ENCODE measurements at places on chromosomes 12 and 14. TPM values are rescaled to one million over a fixed set of nuclear protein-coding genes. Genes with fewer than 3 reads are reported as not detected.
A peak's percentile ranks its signal among the peaks of the same experiment; 100 is the strongest.

DNA sequence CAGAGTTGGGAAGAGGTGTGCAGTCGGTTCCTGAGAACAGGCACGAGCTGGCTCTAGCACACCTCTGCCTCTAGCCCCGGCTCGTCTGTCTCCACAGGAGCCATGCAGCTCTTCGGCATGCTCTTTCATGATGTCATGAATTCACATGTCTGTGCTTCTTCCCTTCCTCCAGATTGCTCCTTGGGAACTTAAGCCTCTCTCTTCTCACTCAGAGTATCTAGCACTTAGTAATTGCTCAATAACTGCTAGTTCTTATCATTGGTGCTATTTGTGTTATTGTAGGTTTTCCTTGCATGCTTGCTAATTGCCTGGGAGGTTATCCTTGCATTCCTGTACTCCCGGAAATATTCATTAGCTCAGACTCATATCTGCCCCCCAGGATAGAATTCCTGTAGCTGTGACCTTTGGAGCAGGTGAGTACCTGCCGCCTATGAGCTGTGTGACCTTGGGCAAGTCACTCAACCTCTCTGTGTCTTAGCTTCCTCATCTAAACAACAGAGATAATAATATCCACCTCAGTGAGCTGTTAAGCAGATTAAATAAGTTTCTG lies 19.5 kb downstream of the FAM181A start:
- DNase-seq = no peak
- H3K4me1 ChIP-seq = peaks cover 8% of the 10 kb centered on the region
- no peaks in the 10 kb centered on the region for H3K27me3 ChIP-seq
- no peak overlapping the region for H3K4me3 ChIP-seq
- no peaks in the 10 kb centered on the region for H3K36me3 ChIP-seq

GRCh38 chr14:92726135-92726932 lies 22.1 kb downstream of the LGMN start:
- peaks cover 16% of the 10 kb centered on the region for H3K4me1 ChIP-seq
- H3K27me3 ChIP-seq = no peaks in the 10 kb centered on the region
- no peaks in the 10 kb centered on the region for H3K36me3 ChIP-seq
- peak overlapping the region; percentile 76 for H3K27ac ChIP-seq
- H3K4me3 ChIP-seq = no peak overlapping the region
- DNase-seq = no peak

DNA sequence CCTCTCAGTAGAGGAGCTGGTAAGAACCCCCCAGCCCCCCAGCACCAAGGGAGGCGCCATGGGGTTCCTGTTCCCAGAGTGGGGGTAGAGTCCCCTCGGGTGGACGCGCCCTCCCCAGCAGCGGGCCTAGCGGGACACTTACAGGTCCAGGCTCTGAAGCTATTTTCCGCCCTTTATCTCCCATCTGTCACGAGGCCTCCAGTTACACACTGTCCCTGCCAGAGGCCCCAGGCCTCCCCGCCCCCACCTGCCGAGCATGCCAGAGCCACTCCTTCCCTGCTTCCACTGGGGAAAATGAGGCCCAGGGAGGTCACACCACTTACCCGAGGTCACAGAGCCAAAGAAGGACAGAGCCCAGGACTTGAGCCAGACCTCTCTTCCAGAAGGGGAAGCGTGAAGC lies 3.1 kb downstream of the C14orf180 start:
- H3K27ac ChIP-seq = no peak overlapping the region
- H3K36me3 ChIP-seq = no peaks in the 10 kb centered on the region
- H3K4me1 ChIP-seq = no peaks in the 10 kb centered on the region

DNA sequence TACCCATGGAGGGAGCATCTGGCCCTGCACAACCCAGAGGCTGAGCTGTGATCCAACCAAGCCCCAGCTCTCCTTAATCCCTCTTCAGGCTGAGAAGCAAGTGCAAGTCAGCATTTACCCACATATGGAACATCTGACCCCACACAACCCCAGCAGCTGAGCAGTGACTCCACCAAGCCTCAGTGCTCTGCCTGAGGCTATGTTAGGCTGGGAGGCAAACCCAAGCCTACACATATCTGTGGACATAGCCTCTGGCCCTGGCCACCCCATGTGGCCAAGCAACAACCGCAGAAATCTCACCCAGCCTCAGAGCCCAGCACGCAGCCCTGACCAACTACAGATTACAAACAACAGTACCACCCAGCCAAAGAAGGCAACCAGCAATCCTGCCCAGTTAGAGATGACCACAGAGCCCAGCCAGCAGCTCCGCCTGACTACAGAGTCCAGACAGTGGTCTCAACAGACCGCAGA lies 142.8 kb downstream of the NUAK1 start:
- no peak overlapping the region for H3K27ac ChIP-seq
- H3K36me3 ChIP-seq = no peaks in the 10 kb centered on the region
- H3K27me3 ChIP-seq = no peaks in the 10 kb centered on the region
- H3K4me3 ChIP-seq = no peak overlapping the region
- DNase-seq = no peak

- no peaks in the 10 kb centered on the region for H3K4me1 ChIP-seq
- H3K27me3 ChIP-seq = no peaks in the 10 kb centered on the region
- H3K4me3 ChIP-seq = no peak overlapping the region
- no peaks in the 10 kb centered on the region for H3K36me3 ChIP-seq
Observed at GRCh38 chr12:76568888-76569551, 9.4 kb upstream of the OSBPL8 start.

Gene KRT71
- total RNA-seq = not detected

Gene NKX2-8
- not detected for total RNA-seq

Gene LIMA1
- total RNA-seq = 99.2 TPM
